ENCODE measurements at places on chromosomes 1 and 21. TPM values are rescaled to one million over a fixed set of nuclear protein-coding genes. Genes with fewer than 3 reads are reported as not detected.

The S100A7 gene
- total RNA-seq = not detected

DNA sequence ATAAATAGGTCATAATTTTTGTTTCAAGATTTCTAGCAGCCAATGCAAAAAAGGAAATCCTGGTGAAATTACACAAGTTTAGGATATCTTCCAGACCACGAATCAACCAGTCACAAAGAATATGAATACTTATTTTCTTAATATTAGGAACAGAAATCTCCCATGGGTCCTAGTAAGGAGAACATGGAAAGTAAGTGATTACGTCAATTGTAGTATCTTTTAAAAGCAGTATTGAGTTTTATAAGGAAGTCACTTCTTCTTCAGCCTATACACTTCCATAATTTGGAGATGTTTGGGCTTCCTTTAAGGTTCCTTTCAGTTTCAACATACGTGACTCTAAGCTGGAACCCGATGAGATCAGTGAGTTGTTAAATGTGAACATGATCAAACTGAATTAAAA, 534.5 kb downstream of the USP25 start:
- no peak overlapping the region for H3K27ac ChIP-seq
- no peaks in the 10 kb centered on the region for H3K27me3 ChIP-seq
- H3K4me3 ChIP-seq = no peak overlapping the region
- DNase-seq = no peak

- H3K27ac ChIP-seq = no peak overlapping the region
- no peaks in the 10 kb centered on the region for H3K36me3 ChIP-seq
- H3K4me1 ChIP-seq = no peaks in the 10 kb centered on the region
- no peak overlapping the region for H3K4me3 ChIP-seq
- DNase-seq = no peak
- H3K27me3 ChIP-seq = peaks cover 19% of the 10 kb centered on the region
Measured at GRCh38 chr1:39940253-39940652, 14.7 kb upstream of the MFSD2A start.

GRCh38 chr1:200980452-200980772, 43.1 kb downstream of the KIF21B start:
- no peak for DNase-seq
- H3K4me1 ChIP-seq = no peaks in the 10 kb centered on the region
- no peak overlapping the region for H3K27ac ChIP-seq
- peaks cover 34% of the 10 kb centered on the region for H3K27me3 ChIP-seq
- H3K36me3 ChIP-seq = no peaks in the 10 kb centered on the region

DNA sequence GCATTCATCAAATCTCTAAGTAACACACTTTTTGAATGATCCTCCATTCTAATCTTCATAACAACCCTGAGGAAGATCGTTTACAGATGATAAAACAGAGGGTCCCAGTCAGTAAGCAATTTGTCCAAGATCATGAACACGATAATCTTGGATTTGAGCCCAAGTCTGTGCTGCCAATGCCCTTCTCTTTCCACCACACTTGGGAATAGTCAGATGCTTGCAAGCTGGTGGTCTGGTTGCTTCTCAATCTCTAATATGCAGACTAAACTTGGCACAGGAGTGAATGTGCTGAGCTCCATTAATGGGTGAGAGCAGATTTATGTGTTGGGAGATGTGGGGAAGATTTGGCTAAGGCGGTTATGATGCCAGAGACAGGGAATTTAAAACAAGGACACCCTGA, 430.6 kb upstream of the DAB1 start:
- DNase-seq = no peak
- no peak overlapping the region for H3K4me3 ChIP-seq
- H3K27me3 ChIP-seq = no peaks in the 10 kb centered on the region
- H3K27ac ChIP-seq = no peak overlapping the region
- peaks cover 5% of the 10 kb centered on the region for H3K36me3 ChIP-seq

Data from HFFc6 (cell line).